ENCODE measurements at places on chromosomes 5 and 9.

DNA sequence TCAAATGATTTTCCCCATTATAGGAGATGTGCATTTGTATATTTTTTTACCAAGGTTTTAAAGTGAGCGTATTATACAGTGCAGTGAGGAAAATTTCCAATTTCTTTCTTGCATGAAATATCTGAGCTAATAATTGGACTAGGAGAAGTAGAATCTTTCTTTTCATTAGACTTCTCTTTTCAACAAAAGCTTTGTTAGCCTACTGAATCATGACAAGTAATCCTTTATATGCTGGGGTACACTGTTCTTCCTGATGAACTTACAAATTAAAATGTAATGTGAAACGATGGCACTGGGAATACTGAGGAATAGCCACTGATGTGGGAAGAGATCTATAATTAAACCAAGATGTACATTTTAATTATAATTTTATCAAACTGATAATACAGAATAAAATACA is 829.6 kb downstream of the PTPRD start:
- DNase-seq: no peak

GRCh38 chr9:117400171-117400570 is 14.7 kb downstream of the ASTN2 start:
- no peak for DNase-seq

DNA sequence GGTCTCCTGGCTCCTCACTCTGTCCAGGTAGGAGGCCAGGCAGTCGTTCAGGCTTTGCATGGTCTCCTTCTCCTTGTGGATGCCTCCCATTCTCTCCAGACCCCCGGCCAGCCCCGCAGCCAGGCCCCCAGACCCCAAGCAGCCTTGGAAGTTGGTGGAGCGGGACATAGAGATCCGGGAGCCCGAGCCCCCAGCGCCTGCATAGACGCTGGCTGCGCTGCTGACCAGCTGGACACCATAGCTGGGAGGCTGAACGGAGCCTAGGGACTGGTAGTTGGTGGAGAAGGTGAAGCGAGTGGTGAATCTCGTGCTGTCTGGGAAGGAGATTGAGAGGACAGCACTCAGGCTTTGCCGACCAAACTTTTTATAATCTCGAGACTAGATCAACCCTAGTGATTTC is 35.9 kb downstream of the FOXI1 start:
- DNase-seq: no peak

DNA sequence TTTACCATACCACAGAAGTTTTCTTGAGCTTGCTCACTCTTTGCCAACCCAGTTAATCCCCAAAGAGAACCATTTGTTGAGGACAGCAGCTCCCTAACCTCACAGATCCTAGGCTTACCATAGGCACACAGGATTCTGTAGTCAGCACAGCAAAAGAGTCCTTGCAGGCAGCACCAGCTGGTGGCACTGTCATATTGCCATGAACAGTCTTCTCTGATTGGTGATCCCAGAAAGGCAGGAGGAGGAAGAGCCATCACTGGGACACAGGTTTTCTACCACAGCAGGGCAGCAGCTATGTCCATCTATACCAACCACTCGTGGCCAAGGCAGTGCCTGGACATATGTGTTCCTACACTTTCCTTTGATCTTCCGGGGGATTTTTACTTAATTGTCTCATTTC is 297.1 kb upstream of the CD180 start:
- no peak for DNase-seq

DNA sequence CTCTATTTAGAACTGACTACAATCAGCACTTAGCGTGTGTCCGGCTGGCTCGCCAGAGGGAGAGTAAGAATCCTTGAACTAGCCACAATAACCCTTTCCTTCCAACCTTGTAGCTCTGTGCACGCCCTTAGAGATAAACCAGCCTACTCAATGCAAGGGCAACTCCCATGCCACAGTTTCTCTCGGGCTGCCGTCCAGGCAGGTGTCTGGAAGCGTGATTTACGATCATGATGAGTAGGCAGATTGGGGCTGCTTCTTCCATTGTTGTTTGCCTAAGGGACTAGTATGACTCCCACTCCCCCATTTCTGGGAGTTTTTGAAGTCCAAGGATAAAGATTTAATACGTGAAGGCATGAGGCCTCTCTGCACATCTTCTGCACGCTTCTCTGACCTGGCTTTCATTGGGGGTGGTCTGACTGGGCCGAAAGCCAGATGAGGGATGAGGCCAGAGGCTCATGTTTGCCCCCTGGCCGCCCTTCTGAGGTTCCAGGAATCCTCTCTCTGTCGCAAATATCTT is 134.0 kb upstream of the MYO10 start:
- no peak for DNase-seq

- no peak for DNase-seq
These were observed 8.1 kb downstream of the PRELID2 start for GRCh38 chr5:145826895-145827674.

DNA sequence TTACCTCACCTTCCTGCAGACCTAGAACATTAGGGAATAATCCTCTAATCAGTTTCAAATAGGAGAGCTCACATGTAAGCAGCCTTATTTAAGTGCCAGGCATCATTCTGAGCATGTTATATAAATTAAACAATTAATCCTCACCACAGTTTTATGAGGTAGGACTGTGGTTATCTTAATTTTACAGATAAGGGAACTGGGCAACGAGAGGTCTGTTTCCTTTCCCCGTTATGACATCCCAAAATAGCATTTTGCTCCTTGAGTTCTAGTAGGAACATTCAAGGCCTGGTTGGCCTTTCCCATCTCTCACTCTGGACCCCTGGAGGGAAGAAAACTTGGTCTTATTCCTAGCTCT is 19.1 kb upstream of the IFNB1 start:
- DNase-seq: no peak

GRCh38 chr5:1111241-1111726 is 579 bp downstream of the SLC12A7 start:
- DNase-seq: no peak

- DNase-seq: no peak
These were observed 102.2 kb downstream of the PLPP1 start for GRCh38 chr5:55432549-55432948.

DNA sequence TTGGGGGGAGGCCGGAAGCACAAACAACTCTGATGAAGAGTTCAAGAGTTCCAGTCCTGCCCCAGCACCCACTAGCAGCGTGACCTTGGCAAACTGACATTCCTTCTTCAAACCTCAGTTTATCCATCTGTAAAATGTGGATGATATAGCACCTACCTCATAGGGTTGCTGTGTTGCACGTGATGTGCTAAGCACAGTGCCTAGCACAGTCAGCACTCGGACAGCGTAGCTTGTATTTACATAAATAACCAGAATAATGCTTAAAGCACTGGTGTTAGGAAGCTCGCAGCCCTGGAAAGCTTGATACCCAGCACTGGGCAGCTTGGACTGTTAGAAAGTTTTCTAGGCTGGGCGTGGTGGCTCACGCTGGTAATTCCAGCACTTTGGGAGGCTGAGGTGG is 5.1 kb downstream of the PKN3 start:
- DNase-seq: no peak

GRCh38 chr9:120158221-120158620 is 421.7 kb downstream of the CDK5RAP2 start:
- no peak for DNase-seq

- peak; percentile 63 for DNase-seq
These were observed 1.5 kb upstream of the SHC3 start for GRCh38 chr9:89179895-89180734.

GRCh38 chr5:40307920-40308319 is 371.8 kb upstream of the PTGER4 start:
- no peak for DNase-seq

DNA sequence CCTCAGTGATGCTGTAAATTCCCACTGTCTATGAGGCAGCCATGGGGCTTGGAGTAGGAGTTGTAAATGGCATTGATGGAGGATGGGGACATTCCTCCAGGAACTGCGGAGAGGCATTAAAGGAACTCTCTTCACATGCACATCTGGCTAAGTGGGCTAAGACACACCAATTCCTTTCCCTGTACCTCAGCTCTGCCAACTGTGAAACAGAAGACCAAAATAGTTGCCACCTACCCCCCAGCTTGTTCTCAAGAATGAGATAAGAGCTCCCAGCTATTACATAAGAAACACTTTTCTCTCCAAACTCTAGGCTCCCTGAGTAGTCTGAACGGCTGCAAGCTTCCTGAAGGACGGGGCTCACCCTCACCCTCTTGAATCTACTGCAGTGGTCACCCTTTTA is 144.6 kb upstream of the SLC30A5 start:
- DNase-seq: no peak

GRCh38 chr9:116516456-116516855 is 170.6 kb upstream of the TRIM32 start:
- no peak for DNase-seq

DNA sequence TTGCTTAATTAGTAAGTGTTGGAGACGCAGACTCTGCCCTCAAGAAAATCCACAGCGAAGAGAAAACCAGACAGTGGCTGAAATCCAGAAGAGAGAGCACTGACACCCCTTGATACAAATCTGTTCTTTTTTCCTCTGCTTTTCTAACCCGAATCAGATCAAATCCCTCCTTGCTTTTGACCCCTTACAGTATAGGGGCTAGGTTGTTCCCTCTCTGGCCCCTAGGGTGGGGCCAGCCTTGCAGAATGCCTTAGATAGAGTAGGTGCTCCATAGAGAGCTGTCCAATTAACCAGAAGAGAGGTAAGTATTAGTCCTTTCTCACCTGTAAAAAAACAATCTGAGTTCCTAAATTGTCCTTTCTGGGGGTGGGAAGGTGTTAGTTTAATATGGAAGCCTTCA is 10.1 kb downstream of the C1QTNF2 start:
- DNase-seq: no peak

GRCh38 chr5:320524-321229 is 837 bp upstream of the AHRR start:
- no peak for DNase-seq

DNA sequence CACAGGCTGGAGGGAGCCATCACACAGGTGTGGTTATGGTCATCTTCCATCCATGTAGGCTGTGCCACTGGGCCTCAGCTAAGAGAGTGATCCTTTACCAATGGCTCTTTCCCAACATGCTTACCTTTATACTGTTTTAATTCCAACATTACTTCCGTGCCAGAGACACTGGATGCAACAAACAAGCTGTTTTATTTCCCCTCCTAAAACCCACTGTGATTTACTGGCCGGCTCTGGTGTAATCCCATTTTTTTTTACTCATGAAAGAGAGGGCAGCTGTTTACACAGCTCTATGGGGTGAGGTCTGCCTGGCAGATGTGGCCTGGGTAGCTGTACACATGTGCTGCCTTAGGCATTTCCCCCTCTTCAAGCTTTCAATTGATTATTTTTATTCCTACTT is 58.5 kb downstream of the MACROH2A1 start:
- DNase-seq: no peak

DNA sequence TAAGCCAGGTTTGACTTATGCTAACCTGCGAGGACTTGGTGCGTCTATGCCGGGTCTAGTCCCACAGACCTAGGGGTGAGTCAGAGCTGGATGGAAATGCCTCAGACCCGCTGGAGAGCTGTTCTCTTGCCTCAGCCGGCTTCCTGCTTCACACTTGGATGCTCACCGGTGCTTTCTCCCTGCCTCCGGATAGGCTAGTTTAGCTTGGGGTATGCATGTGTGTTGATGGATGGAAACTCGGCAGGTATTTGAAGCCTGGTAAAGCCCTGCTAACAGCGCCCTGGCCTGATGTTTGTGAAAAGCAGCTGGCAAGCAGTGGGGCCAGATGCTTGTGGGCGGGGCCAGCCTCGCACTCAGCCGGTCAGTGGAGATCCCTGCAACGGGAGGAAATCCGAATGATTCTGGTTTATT is 29.3 kb downstream of the PRRC2B start:
- DNase-seq: no peak

- DNase-seq: no peak
These were observed 34.6 kb upstream of the F2RL2 start for GRCh38 chr5:76657683-76658311.

GRCh38 chr9:86183229-86184137 is 76.0 kb downstream of the C9orf153 start:
- no peak for DNase-seq
